Lung (tissue), 17 donors: ENCODE measurements at places on chromosomes 16 and 17. TPM values are rescaled to one million over a fixed set of nuclear protein-coding genes. Genes with fewer than 3 reads are reported as not detected.
A peak's percentile ranks its signal among the peaks of the same experiment; 100 is the strongest.

DNA sequence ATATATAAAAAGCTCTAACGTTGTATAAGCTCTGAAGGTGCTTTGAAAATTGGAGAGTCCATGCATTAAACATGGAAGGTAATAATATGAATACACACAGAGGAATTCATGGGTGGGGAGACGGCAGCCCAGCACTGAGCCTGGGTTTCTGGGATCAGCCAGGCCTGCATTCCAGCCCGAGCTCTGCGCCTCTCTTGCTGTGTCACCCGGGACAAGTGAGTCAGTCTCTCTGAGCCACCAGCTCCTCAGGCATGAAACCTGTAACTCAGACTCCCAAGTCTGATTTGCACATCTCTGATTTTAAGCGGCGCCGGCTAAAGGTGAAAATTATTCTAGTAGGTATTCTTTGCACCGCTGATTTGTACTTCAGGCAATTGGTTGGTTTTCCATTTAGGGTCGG is 238.8 kb downstream of the MRTFB start:
- no peaks in the 10 kb centered on the region for H3K4me1 ChIP-seq
- no peaks in the 10 kb centered on the region for H3K27me3 ChIP-seq
- DNase-seq = no peak
- H3K4me3 ChIP-seq = no peak overlapping the region
- H3K36me3 ChIP-seq = no peaks in the 10 kb centered on the region

DNA sequence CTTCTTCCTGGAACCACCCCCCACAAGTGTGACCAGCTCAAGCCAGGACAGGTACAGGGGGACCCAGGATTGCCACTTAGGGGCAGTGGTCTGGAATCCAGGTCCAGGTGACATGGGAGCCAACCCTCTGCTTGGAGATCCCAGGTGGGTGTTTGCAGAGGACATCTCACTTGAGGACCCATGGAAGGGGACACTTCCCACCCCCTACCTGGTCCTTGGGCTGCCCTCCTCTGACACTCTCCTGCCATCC is 145.5 kb downstream of the SEC14L1 start:
- peaks cover 18% of the 10 kb centered on the region for H3K4me1 ChIP-seq
- peak overlapping the region; percentile 17 for H3K27ac ChIP-seq
- no peak overlapping the region for H3K4me3 ChIP-seq
- DNase-seq = no peak

DNA sequence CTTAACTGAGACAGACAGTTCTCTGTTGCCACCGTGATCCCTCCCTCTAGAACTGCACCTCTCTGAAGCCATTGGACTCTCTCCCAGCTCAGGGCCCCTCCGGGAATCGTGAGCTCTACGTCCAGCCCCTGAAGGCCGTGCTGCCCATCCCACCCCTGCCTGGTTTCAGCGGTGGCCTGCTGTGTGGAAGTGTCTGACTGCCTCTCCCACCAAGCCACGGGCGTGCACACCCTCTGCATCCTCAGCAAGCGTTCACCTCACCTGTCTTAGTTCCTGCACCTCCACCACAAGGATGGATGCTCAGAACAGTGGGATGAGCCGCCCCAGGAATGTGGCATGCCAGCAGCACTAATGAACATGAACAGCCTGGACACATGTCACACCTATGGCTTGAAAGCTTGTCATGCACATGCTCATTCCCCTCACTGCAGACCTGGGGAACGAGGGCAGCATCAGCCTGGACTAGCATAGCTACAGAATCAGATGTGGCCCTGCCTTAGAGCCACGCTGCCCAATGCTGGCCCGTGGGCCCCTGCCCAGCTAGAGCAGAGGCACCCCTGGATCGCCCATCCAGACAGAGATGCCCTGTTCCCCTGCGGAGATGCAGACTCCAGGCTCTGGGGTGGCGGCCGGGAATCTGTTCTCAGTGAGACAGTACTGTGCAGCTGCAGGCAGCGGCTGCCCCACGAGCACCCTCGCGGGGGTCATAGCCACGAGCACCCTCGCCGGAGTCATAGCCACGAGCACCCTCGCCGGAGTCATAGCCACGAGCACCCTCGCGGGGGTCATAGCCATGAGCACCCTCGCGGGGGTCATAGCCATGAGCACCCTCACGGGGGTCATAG is 73.7 kb upstream of the CHMP6 start:
- H3K27ac ChIP-seq = no peak overlapping the region
- H3K4me1 ChIP-seq = no peaks in the 10 kb centered on the region
- no peak for DNase-seq
- H3K4me3 ChIP-seq = no peak overlapping the region

GRCh38 chr17:31570951-31571892 is 179.7 kb downstream of the RAB11FIP4 start:
- DNase-seq = no peak
- H3K4me3 ChIP-seq = no peak overlapping the region
- H3K4me1 ChIP-seq = peaks cover 5% of the 10 kb centered on the region
- H3K36me3 ChIP-seq = no peaks in the 10 kb centered on the region
- no peaks in the 10 kb centered on the region for H3K27me3 ChIP-seq
- H3K27ac ChIP-seq = peak overlapping the region; percentile 38

The PTGES3L gene
- 1.8 TPM for total RNA-seq

The WFIKKN1 gene
- 0.31 TPM for total RNA-seq
